ENCODE measurements at places on chromosomes 3 and 15. TPM values are rescaled to one million over a fixed set of nuclear protein-coding genes. Genes with fewer than 3 reads are reported as not detected.

RETNLB gene
- polyA plus RNA-seq: not detected

DNA sequence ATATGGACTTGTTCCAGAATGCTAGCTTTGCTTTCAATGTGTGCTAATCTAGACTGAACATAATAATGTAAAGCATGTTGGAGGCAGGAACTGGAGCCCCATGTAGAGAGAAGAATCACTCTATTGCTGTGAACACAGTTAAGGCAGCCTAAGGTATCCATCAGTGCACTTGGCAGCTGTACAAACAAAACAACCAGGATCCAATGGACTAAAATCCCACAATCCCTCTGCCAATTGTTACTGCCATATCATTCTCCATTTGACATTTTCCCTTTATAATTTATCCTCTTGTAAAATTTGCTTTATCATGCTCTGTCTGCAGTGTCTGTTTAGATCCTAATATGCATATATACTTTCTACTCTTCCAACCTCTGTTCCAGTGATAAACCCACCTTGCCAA, 756.8 kb upstream of the LMCD1 start:
- no peak for DNase-seq

- DNase-seq: no peak
Observed at GRCh38 chr3:52439426-52440248, 5.3 kb downstream of the SEMA3G start.

DNA sequence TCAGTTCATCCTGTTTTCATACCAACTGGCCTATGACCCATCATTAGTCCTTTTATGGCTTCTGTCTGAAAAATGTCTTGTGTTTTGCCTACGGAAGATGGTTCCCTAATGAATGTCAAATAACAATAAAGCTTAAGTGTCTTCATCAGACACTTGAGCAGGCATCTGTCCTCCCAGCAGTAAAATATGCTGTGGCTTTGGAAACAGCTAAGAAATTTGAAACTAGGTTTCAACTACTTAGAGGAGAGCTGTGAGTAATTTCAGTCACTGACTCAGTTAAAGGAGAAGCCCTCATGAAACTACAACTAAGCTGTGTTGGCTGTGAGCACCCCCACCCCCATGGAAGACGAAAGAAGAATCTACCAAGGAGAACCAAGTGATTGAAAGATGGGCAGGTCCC, 409.4 kb upstream of the PPP2R3A start:
- peak; percentile 55 for DNase-seq

GRCh38 chr15:49361370-49361769, 61.7 kb upstream of the FGF7 start:
- no peak for DNase-seq

GRCh38 chr3:171260899-171261298, 199.3 kb downstream of the TNIK start:
- DNase-seq: no peak

- DNase-seq: no peak
Observed at GRCh38 chr3:112817271-112817670, 29.4 kb downstream of the CD200R1L start.

DNA sequence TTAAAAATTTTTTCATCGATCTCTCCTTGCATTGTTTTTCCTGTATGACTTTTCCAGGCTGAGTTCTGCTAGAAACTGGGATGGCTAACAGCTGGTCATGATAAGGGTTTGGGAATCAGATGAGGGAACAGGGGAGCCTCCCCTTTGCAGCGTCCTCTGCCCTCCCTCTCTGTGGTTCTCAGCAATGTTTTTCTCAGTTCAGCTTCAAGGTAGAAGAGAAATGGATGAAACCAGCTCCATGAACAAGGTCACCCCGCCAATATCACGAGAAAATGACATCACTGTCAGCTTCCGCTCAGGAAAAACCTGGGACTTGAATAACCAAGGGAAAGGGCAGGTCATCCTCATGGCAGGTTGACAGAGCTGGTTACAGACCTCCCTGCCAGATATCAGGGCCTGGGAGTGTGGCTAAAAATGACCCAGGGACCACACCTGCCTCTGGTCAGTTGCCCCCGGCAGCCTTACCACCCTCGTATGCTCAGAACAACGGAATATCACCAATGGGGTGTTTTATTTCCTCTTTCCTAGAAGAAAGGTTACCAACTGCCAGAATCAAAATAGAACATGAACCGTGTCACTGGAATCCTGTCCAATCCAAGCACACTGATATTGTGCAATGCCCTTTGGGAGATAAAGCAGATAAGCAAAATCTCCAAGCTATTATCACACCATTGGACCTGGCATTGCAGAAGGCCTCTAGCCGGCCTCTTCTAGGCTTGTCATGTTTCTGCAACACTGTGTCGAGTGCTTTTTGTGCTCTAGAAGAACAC, 26.1 kb downstream of the LSM3 start:
- DNase-seq: no peak
